Activated CD4-positive, alpha-beta T cell treated with anti-CD3 and anti-CD28 coated beads for 48 hours (primary cell): ENCODE measurements at places on chromosomes 2 and 18.

- DNase-seq: no peak
These were observed 27.2 kb downstream of the PPP3R1 start for GRCh38 chr2:68225119-68225632.

DNA sequence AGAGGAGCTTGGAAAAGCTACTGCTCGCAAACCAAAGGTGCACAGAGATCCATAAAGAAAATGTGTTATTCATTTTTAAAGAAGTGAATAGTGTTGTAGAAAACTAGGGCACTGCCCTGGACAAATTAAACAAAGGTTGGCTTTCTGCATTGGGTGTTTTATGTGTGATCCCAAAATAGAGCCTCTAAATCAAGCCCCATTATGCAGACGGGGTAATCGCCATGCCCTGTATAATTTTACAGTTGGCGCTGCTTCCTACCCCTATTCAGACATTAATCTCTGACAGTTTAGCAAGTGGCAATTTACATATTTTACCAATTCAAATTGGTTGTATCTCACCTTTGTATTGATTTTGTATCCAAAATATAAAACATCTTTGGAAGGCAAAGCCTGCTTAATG lies 109.1 kb downstream of the PID1 start:
- DNase-seq: no peak

DNA sequence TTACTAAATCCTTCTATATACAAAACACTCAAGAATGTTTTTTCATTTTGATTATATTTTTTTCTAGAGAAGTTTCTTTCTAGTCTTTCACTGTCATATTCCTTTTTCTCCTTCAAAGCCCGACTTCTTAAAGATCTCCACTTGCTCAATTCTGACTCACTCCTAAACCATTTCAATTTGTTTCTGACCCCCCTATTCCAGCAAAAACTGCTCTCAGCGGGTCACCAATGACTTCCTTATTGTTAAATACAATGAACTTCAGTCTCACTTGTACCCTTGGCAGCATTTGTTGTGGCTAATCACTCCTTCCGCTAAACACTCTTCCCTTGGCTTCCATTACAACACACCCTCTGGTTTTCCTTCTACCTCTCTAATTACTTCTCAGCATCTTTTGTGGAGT lies 111.1 kb upstream of the RBBP8 start:
- no peak for DNase-seq

DNA sequence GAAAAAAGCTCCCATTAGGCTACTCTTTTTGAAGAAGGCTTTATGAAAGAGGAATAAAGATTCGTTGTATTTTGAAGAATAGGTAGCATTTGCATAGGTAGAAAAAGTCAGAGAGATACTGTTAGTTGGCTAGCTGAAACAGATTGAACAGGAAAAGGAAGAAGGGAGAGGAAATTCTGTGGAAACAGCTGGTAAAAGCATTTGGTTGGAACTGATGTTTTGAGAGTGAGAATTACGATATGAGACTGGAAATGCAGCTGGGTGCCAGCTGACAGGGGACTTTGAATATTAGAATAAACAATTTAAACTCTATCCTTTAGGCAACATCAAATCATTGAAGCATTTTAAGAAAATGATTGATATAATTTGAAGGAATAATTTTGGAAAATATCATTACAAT lies 96.7 kb upstream of the CNTNAP5 start:
- DNase-seq: no peak

DNA sequence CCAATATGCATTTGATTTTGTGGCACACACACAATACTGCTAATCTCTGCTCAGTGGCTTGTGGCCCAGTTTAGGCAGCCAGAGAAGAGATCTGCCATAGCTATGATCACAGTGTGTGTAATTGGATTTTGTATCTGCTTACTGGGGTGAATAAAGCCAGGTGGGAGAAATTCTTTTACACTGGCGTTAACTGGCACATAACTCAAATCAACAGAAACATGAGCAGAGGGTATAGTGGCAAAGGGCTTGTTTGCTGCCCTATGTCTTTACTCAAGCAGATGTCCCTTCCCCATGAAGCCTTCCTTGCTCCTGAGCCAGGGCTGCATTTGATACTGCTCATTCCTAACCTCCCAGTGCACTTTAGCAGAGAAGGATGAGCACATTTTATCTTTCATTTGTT lies 28.5 kb downstream of the STON1 start:
- no peak for DNase-seq
